Mesenchymal stem cell (in vitro differentiated cells and primary cell): ENCODE measurements at places on chromosomes 4 and X.

DNA sequence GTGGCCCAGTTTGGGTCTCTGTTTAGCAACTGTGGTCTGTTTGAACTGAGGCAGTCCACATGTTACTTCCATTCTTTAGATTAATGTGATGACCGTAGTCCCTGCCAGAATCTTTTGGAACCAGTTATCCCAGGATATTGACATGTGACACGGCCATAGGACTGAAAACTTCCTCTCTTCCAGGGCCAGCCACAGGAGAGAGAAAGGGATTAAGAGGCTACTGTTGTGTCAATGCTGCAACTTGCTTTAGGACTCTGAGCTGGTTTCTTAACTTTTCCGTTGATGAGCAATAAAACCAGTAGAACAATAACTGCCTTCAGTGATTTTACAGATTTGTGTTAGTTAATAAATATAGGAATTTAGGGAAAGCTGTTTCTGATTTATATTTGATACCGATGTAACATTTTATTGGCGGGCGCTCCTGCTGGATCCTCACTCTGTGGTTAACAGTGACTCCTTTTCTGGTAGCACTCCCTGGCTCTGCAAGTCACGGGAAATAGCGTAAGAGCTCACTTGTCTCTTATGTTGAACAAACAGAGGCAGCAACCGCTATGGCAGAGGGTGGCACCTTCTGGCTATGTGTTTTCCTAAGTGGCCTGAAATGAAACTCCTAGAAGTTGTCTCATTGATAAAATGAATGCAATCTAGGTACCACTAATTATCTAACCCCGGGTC lies 2.5 kb downstream of the TENM3 start:
- no peaks in the 10 kb centered on the region for H3K36me3 ChIP-seq
- H3K4me1 ChIP-seq: peaks cover 8% of the 10 kb centered on the region
- H3K27me3 ChIP-seq: no peaks in the 10 kb centered on the region
- no peak for DNase-seq
- H3K27ac ChIP-seq: peak overlapping the region; percentile 38

GRCh38 chr4:152095701-152096070 lies 334.9 kb upstream of the GATB start:
- peak; percentile 24 for DNase-seq
- H3K36me3 ChIP-seq: no peaks in the 10 kb centered on the region
- peaks cover 7% of the 10 kb centered on the region for H3K4me1 ChIP-seq
- H3K27me3 ChIP-seq: no peaks in the 10 kb centered on the region

DNA sequence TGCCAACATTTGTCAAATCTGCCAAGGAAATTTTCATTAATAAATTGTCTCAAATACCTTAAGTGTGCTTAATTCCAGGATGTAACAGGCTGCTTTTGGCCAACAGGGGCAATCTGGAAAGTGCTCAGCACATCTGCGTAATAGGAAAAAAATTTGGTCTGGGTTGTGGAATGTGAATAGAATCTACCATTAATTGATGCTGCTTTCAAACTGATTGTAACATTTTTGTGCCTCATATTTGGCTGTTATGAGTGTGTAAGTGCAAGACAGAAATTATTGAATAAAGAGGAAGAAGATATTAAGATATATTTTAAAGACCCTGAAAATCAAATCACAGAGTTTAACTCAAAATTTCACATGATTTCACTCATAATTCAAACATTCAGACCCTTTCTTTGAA lies 41.1 kb downstream of the REELD1 start:
- DNase-seq: peak; percentile 36
- H3K4me1 ChIP-seq: peaks cover 2% of the 10 kb centered on the region
- H3K4me3 ChIP-seq: no peak overlapping the region
- H3K27ac ChIP-seq: peak overlapping the region; percentile 73

- no peak for DNase-seq
- H3K36me3 ChIP-seq: no peaks in the 10 kb centered on the region
- H3K27me3 ChIP-seq: no peaks in the 10 kb centered on the region
Measured at GRCh38 chrX:20653070-20653469, 386.4 kb upstream of the RPS6KA3 start.

- no peaks in the 10 kb centered on the region for H3K4me1 ChIP-seq
- no peaks in the 10 kb centered on the region for H3K36me3 ChIP-seq
- no peaks in the 10 kb centered on the region for H3K27me3 ChIP-seq
- DNase-seq: no peak
- H3K4me3 ChIP-seq: no peak overlapping the region
Measured at GRCh38 chr4:58600290-58600689, 1490.1 kb upstream of the IGFBP7 start.

DNA sequence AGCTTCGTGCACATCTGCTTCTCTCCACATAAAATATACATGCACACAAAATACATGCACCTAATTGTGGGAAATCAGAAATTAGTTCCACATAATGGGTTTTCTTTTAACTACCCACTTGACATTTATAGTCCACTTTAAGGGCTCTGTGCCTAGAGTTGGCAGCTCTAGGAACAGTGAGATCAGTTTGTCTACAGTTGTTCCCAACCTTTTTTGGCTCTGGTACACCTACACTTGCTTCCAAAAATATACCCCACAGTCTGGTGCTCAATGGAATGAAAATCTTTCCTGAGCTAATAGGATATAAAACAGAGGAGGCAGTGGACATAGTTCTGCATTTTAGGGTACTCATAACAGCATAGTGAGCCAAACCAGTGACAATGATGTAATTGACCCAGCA lies 36.1 kb downstream of the HDAC8 start:
- H3K4me3 ChIP-seq: no peak overlapping the region
- no peaks in the 10 kb centered on the region for H3K4me1 ChIP-seq
- H3K36me3 ChIP-seq: no peaks in the 10 kb centered on the region
- peaks cover 42% of the 10 kb centered on the region for H3K27me3 ChIP-seq
- H3K27ac ChIP-seq: no peak overlapping the region

GRCh38 chr4:76987685-76988084 lies 38.1 kb downstream of the SEPTIN11 start:
- peaks cover 21% of the 10 kb centered on the region for H3K4me1 ChIP-seq
- H3K4me3 ChIP-seq: no peak overlapping the region
- no peaks in the 10 kb centered on the region for H3K27me3 ChIP-seq
- H3K27ac ChIP-seq: peak overlapping the region; percentile 96
- DNase-seq: no peak
- H3K36me3 ChIP-seq: no peaks in the 10 kb centered on the region

DNA sequence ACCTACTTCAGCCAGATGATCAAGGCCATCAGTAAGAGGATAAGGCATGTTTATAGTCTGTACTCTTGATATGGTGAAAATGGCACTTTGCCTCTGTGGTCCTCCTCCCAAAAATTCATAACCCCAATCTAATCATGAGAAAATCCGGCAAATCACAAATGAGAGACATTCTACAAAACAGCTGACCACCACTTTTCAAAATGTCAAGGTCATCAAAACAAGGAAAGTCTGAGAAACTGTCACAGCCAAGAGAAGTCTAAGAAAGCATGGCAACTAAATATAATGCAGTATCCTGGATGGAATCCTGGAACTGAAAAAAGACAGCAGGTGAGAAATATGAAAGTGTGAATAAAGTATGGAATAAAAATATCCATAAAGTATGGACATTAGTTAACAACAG lies 226.6 kb upstream of the INTU start:
- H3K4me3 ChIP-seq: no peak overlapping the region
- H3K27ac ChIP-seq: no peak overlapping the region
- peaks cover 4% of the 10 kb centered on the region for H3K4me1 ChIP-seq

GRCh38 chrX:45660477-45660876 lies 459.8 kb upstream of the DIPK2B start:
- no peaks in the 10 kb centered on the region for H3K36me3 ChIP-seq
- DNase-seq: no peak
- peaks cover 12% of the 10 kb centered on the region for H3K27me3 ChIP-seq

DNA sequence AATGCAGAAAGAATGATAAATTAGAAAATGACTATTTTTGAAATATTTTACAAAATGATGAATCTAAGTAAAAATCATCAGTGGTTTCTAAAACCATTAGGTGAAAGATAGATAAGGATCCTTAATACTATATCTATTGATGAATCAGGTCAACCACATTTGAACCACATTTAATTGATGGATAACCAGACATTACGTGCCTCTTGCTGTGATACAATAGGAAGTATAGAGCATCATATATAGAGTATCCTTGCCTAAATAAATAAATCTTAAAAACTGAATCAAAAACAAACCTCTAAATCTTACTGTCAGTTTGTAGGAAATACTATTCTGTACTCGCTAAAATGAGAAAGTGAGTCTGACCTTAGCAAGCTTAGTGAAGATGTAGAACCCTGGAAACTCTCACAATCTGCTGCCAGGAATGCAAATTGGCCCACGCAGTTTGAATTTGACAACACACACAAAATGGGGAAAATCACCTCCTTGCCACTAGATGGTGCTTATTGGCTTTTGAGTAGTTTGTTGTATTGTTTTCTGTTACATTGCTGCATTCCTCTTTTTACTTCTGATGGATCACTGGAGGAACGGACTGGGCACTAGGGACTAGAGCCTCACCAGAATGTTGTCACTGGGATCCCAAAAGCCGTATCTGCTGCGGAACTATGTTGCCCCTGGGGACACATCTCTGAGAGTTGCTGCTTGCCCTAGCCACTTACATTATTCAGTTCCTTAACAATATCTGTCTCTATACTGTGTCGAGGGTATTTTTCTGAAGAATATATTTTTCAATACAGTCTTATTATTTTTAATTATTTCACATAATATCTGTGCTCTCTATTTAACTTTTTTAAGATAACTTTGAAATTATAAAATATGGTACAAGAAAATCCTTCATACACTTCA lies 25.4 kb upstream of the SLAIN2 start:
- H3K4me3 ChIP-seq: peak overlapping the region; percentile 60
- DNase-seq: peak; percentile 75
- peaks cover 2% of the 10 kb centered on the region for H3K4me1 ChIP-seq
- H3K36me3 ChIP-seq: no peaks in the 10 kb centered on the region

DNA sequence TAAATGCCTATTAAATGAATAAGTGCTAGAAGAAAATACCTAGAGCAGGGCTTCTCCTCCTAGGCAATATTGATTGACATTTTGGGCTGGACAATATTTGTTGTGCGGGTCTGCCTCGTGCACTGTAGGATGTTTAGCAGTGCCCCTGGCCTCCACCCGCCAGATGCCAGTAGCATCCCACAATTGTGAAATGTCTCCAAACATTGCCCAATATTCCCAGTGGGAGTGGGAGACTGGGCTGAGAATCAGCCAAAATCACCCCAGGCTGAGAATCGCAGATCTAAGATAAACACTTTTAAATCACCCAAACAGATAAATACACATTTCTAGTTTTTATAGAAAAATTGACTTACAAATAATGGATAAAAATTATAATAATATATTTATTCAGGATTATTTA lies 916.2 kb upstream of the LCORL start:
- peak overlapping the region; percentile 56 for H3K27ac ChIP-seq
- H3K27me3 ChIP-seq: no peaks in the 10 kb centered on the region
- H3K4me3 ChIP-seq: no peak overlapping the region
- peaks cover 6% of the 10 kb centered on the region for H3K4me1 ChIP-seq
- no peaks in the 10 kb centered on the region for H3K36me3 ChIP-seq

DNA sequence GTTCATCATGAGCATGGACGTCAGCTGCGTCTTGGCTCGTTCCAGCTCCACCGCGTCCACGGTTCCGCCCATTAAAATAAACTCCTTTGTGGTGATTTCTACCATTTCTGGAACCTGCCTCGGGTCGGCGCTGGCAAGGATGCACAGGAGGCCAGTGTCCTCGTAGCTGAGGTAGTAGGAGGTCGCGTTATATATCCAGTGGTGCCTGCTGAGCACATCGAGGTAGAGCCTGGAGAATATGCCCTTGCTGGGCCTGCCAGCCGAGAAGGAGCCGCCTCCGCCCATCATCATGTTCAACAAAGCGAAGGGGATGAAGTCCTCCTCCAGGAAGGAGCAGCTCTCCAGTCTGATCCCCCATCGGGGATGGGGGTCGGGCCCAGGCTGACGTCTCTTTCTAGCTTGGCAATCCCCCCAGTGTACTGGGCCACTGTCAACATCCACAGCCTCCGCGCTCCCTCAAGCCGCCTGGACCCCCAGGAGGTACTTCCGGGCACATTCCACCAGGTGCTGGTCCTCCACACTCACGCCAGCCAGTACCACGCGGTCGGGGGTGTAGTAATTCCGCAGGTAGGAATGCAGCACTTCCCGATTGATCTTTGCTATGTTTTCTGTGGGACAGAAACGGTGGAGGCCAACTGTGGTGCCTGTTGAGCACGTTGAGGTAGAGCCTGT lies 120.9 kb upstream of the GRID2 start:
- no peak for DNase-seq
- H3K27ac ChIP-seq: no peak overlapping the region
- no peaks in the 10 kb centered on the region for H3K36me3 ChIP-seq
- no peaks in the 10 kb centered on the region for H3K27me3 ChIP-seq
- no peaks in the 10 kb centered on the region for H3K4me1 ChIP-seq

- no peak for DNase-seq
- no peak overlapping the region for H3K27ac ChIP-seq
- no peaks in the 10 kb centered on the region for H3K36me3 ChIP-seq
Measured at GRCh38 chr4:184868623-184869022, 42.9 kb upstream of the ACSL1 start.

- H3K27ac ChIP-seq: no peak overlapping the region
- no peaks in the 10 kb centered on the region for H3K4me1 ChIP-seq
- DNase-seq: no peak
- H3K4me3 ChIP-seq: no peak overlapping the region
- no peaks in the 10 kb centered on the region for H3K36me3 ChIP-seq
Measured at GRCh38 chr4:134754301-134755019, 552.9 kb upstream of the PABPC4L start.

DNA sequence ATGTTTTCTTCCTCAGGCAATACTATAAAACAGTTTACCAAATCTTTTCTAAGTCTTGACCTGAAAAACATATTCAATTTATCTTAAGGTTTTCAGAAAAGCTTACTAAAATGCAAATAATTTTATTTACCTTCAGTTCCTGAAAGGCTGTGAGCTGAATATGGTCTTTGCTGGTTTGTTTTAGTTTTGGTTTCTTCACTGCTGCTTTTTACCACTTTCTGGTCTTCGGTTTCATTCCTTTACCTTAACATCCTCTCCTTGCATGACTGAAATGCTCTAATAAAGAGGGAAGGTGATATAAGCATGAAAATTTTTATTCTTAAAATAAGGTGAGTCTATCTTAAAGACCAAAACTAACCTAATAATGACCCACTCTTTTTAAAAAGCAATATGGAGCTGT lies 97.1 kb upstream of the NRK start:
- no peak for DNase-seq
- no peaks in the 10 kb centered on the region for H3K4me1 ChIP-seq
- H3K4me3 ChIP-seq: no peak overlapping the region
- no peaks in the 10 kb centered on the region for H3K27me3 ChIP-seq
- no peak overlapping the region for H3K27ac ChIP-seq

DNA sequence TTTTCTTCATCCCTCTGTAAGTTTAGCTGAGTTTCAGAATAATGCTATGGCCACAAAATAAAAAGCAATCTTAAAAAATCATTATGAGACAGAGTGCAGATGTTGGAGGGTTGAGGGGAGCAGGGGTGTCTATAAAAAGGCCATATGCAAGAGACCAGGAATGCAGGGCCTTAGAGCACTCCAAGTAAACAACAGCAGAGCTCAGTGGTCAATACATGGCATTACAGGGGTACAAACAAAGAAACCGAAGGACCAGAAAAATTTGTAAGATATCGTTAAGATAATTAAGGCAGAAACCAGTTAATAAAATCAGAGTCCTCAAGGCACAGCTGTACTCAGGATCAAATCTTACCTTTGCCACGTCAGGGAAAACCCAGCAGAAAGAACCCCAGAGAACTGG lies 28.4 kb upstream of the NDST3 start:
- H3K27ac ChIP-seq: no peak overlapping the region
- H3K36me3 ChIP-seq: no peaks in the 10 kb centered on the region
- H3K27me3 ChIP-seq: no peaks in the 10 kb centered on the region
- H3K4me1 ChIP-seq: no peaks in the 10 kb centered on the region
